ENCODE measurements at places on chromosomes 7 and 10.

GRCh38 chr10:44771233-44771995, 139.7 kb upstream of the TMEM72 start:
- DNase-seq = no peak

DNA sequence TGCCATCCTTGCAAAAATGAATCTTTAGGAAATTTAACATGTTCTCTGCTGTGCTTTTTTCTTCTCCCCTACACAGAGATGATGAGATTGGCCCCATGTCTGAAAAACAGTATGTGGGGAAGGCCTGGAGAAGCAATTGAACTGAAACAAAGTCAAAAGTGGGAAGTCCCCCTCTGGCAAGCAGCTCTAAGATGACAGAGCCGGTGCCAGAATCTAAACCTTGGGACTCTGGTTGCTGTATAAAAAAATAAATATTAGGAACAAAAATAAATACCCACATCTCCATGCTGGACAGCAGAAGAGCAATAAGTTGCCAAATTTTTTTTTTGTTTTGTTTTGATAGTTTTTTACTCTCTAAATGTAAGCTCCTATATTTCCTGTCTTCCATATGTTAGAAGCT, 51.8 kb upstream of the TRIL start:
- DNase-seq = no peak

DNA sequence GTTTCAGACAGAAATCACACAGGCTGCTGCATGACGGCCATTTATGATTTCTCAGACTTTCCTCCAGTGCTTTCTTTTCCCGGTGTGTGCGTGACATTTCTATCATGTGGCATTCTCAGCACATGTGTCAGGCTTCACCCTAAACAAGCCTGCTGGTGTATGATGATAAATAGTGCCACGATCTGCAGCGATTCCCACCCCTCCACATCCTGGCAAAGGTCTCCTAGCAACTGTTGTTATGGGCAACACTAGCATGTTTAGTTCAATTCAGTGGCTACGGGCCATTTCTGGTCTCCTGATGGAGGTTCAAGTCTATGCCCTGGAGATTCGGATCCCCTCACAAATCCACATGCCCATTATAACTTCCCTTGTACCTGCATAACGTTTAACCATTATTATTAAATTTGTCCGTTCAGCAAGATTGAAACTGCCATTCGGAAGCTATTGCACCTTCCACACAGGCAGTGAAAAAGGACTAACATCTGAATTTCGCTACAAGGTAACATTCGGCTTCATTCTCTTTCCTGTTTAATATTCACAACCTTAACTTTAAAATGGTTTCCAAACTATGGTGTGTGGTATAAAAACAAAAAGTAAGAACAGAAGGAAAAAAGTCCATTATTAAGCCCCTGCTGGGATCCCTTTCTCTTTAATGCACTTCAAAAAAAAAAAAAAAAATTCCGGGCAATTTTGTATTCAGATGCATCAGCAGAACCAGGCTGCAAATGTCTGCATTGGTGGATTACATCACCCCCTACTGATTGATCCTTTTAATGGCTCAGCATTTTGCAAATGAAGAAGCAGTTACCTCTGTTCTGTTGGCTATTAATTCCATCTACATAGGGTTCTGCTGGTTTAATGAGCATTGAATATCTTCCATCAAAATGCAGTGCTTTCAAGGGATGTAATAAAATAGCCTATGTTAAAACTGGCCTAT, 90.2 kb downstream of the FRMD4A start:
- no peak for DNase-seq

DNA sequence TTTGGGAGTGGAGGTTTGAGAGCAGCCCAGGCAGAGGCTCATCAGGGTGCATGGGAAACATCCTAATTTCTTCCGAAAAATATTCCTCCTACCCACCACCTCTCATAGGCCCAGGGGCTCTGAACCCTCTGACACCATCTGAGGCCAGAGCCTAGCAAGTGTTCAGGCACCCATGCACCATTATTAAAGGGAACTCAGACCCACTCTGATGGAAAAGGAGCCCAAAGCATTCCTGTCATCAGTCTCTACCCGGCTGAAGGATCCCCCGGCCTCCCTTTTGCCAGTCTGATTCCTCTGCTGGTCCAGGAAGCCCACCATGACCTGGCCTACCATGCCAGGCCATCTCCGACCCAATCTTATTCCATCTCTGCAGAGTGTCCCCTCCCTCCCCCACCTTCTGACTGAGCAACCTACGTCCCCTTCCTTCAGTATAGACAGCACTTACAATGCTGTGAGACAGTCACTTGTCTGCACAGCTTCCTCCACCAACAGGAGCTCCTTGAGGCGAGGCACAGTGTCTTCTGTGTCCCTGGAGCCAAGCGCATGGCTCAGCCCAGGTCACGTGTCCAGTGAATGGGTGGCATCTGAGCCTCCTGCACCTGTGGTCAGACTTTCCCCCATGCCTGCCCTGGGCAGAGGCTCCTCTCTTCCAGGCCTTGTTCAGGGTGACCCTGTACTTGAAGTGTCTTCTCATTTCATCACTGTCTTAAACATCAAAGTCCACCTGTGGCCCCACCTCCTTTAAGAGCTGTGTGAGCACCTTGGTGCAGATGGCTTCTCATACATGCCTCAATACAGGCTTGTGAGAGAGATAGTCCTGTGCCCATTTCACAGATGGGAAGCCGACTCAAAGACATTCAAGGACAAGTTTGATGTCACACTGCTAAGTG, 889 bp upstream of the GPR15LG start:
- peak; percentile 23 for DNase-seq

Data from GM10248 (cell line).